Osteocyte (in vitro differentiated cells): ENCODE measurements at places on chromosomes 1 and 21. TPM values are rescaled to one million over a fixed set of nuclear protein-coding genes. Genes with fewer than 3 reads are reported as not detected.

The LORICRIN gene
- total RNA-seq: not detected in 2 replicates

The AK5 gene
- total RNA-seq: 31.5 and 38.1 TPM in 2 replicates

The SLFNL1 gene
- total RNA-seq: 0.29 and 0.30 TPM in 2 replicates

The HRNR gene
- total RNA-seq: not detected in 2 replicates

The ADGRB2 gene
- 8.2 and 8.4 TPM in 2 replicates for total RNA-seq

The TRIM67 gene
- total RNA-seq: 0.32 and 0.39 TPM in 2 replicates

The LRRC8C gene
- 3.5 and 3.8 TPM in 2 replicates for total RNA-seq

The KLHDC7A gene
- not detected in 2 replicates for total RNA-seq

The VTCN1 gene
- not detected in 2 replicates for total RNA-seq

The C4BPA gene
- not detected in 2 replicates for total RNA-seq

The MTHFR gene
- total RNA-seq: 30.5 and 33.2 TPM in 2 replicates

The WDR64 gene
- not detected in 2 replicates for total RNA-seq

The PGLYRP3 gene
- not detected in 2 replicates for total RNA-seq

The CNN3 gene
- 223 and 238 TPM in 2 replicates for total RNA-seq

The QSOX1 gene
- total RNA-seq: 152 and 162 TPM in 2 replicates

The TMPRSS2 gene
- total RNA-seq: 0.21 and 1.7 TPM in 2 replicates

The TIE1 gene
- not detected in 2 replicates for total RNA-seq

The CLK2 gene
- total RNA-seq: 53.7 and 63.5 TPM in 2 replicates

The CFHR3 gene
- 0.42 and 0.54 TPM in 2 replicates for total RNA-seq

The TINAGL1 gene
- 9.2 and 10.0 TPM in 2 replicates for total RNA-seq

The CDC42BPA gene
- 92.8 and 95.7 TPM in 2 replicates for total RNA-seq

The ADIPOR1 gene
- total RNA-seq: 72.3 and 77.0 TPM in 2 replicates

The A3GALT2 gene
- 0.35 TPM in 1 of 2 replicates, not detected in the other for total RNA-seq

The KCNAB2 gene
- total RNA-seq: 9.3 and 10.4 TPM in 2 replicates

The DNASE2B gene
- not detected in 2 replicates for total RNA-seq

The PDE4B gene
- total RNA-seq: 50.5 and 53.1 TPM in 2 replicates

The HSPG2 gene
- total RNA-seq: 197 and 230 TPM in 2 replicates

The AP4B1 gene
- 15.3 and 19.7 TPM in 2 replicates for total RNA-seq

The LCK gene
- total RNA-seq: not detected in 2 replicates

The RBM15 gene
- total RNA-seq: 26.3 and 27.8 TPM in 2 replicates
